ENCODE measurements at places on chromosomes 16 and 17. TPM values are rescaled to one million over a fixed set of nuclear protein-coding genes. Genes with fewer than 3 reads are reported as not detected.
A peak's percentile ranks its signal among the peaks of the same experiment; 100 is the strongest.

DNA sequence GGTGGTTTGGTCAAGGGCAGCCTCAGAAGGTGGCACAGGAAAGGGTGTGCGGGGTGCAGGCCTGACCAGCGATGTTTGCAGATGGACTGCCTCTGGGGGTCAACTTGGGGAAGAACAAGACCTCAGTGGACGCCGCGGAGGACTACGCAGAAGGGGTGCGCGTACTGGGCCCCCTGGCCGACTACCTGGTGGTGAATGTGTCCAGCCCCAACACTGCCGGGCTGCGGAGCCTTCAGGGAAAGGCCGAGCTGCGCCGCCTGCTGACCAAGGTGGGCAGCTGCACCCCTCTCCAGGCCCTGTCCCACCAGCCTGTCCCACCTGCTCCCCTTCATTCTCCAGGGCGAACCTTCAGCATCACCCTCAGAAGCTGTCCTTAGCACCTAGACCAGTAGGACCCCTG lies 12.5 kb downstream of the DHODH start:
- DNase-seq = no peak

GRCh38 chr16:56965149-56966092 lies 3.7 kb downstream of the CETP start:
- no peak for DNase-seq

DNA sequence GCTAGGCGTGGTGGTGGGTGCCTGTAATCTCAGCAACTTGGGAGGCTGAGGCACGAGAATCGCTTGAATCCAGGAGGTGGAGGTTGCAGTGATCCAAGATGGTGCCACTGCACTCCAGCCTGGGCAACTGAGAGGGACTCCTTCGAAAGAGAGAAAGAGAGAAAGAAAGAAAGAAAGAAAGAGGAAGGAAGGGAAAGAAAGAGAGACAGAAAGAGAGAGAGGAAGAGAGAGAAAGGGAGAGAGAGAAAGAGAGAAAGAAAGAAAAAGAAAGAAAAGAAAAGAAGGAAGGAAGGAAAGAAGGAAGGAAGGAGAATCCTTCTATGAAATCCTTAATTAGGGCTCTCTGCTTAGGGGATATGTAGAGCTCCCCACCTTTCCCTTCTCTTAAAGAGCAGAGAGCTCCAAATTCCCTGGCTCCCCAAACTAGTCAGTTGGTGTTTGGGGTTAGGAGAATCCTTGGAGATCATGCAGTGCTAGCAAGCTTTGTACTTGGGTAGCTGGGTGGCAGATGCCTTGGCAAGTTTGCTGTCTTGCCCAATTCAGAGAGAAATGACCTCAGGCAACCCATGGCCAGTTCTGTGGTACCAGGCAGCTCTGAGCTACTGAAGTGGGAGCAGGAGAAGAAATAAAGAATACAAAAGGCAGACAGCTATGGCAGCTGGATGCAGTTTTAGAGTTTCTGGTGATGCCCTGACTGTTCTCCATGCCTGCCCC lies 8.9 kb upstream of the HOXB13 start:
- DNase-seq = no peak

DNA sequence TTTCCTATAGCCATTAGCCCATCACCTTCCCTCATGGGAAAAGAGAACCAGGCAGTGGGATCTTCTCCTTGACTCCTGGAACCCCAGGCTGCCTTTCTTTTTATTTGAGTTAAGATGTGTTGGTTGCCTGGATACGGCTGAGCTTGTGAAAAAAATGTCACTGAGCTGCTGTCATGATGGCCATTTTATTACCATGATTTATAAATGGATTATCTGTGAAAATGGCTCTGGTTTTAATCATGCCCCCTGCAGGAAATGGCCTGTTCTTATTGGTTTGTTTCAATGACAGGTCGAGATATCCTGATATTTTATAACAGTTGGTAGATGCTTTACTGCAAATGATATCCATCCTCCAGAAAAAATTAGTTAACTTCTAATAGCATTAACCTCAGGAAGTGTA lies 640.4 kb downstream of the CDH11 start:
- no peak for DNase-seq

- DNase-seq = no peak
Observed at GRCh38 chr17:8147805-8148404, 4.3 kb downstream of the PER1 start.

DNA sequence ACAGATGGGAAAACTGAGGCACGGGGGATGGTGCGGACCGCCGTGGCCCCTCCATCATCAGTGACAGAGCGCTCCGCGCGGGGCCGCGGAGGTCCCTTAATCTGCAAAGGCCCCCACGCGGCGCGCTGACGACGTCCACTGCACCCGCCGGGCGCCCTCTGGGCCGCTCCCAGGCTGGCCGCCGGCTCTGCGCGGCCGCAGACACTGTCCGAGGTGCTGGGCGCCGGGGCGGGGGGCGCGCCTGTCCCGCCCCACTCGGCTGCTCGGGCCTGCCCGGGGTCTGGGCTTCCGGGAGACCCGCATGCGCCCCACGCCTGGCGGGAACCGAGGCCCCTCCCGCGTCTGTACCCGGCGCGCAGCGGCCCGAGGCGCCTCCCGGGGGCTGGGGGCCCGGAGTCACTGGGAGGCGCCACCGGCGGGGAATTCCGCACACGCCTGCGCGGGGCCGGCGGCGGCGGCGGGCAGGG lies 550 bp upstream of the RNF213 start:
- DNase-seq = peak; percentile 73

DNA sequence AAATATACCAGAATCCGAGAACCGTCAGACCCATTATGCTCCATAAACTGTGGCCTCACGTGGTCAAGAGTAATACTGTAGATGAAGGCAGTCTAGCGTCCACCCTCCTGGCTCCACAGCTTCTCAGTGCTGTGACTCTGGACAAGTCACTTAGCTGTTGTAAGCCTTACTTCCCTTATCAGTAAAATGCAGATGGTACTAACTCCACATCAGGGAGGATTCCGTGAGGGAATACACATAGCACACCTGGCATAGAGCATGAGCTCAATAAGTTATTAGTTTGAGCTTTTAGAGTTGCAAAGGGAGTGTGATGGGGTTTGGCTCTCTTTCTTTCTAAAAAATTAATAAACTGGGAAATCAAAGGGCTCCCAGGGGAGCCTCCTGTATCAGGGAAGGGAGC lies 49.9 kb downstream of the CDYL2 start:
- DNase-seq = no peak

- no peak for DNase-seq
Observed at GRCh38 chr17:42675965-42676423, 800 bp downstream of the PLEKHH3 start.

- DNase-seq = no peak
Observed at GRCh38 chr16:85150331-85150940, 38.2 kb upstream of the CIBAR2 start.

- no peak for DNase-seq
Observed at GRCh38 chr16:354291-354881, 1.9 kb upstream of the AXIN1 start.

DNA sequence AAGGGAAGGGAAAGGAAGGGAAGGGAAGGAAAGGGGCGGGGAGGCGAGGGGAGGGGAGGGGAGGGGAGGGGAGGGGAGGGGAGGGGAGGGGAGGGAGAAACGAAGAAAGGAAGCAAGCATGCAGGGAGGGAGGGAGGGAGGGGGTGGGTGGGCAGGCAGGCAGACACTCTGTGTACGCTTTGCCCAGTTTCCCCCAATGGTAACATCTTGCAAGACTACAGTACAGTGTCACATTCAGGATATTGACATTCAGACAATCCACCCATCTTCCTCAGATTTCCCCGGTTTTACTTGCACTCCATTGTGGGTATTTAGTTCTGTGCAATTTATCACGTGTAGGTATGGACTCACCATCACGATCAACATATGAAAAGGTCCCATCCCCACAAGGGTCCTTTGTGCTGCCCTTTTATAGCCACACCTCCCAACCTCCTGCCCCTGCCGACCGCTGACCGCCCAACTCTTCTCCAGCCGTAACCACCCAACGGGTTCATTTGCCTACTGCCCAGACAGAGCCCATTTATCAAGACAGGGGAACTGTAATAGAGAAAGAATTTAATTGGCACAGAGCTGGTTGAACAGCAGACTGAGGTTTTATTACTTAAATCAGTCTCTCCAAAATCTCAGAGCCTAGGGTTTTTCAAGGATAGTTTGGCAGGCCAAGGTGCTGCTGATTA lies 91.4 kb upstream of the FA2H start:
- peak; percentile 3 for DNase-seq

DNA sequence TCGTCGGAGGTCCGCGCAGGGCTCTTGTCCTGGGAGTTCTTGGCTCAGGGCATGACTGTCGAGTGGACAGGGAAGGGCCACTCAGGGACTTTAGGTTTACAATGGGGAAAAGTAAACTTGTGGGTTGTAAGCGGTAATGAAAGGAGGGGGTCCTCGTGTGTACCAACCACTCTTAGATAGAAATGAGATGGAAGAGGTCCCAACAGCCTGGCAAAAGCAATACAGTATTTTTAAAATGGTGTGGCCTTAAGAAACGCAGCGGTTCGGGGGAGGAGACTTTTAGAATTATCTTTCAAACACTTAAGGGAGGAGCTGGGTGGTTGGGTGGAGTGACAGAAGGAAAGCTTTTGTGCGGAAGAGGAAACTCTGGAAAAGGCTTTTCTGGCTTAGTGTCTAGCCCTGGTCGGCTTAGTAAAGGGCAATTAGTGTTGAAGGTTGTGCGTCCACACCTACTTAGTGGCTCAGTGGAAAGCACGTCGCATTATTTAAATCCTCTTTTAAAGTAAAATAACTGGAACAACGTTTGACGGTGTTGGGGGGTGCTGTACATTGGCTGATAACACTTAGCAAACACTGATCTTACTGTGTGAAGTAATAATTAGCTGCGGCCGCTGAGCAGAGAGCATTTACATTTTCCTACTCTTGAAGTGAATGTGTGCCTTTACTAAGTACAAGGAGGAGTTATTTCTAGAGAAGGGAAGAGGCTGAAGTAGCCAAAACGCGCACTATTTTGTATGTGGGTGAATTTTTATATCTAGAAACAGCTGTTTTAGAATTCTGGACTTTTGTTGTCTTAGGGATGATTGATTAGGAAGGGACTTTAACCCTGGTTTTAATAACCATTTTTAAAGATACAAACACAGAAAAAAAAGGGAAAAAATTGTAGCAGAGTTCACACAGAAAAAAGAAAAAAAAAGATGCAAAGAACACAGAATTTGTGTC lies 1.0 kb downstream of the WSB1 start:
- DNase-seq = peak; percentile 90

DNA sequence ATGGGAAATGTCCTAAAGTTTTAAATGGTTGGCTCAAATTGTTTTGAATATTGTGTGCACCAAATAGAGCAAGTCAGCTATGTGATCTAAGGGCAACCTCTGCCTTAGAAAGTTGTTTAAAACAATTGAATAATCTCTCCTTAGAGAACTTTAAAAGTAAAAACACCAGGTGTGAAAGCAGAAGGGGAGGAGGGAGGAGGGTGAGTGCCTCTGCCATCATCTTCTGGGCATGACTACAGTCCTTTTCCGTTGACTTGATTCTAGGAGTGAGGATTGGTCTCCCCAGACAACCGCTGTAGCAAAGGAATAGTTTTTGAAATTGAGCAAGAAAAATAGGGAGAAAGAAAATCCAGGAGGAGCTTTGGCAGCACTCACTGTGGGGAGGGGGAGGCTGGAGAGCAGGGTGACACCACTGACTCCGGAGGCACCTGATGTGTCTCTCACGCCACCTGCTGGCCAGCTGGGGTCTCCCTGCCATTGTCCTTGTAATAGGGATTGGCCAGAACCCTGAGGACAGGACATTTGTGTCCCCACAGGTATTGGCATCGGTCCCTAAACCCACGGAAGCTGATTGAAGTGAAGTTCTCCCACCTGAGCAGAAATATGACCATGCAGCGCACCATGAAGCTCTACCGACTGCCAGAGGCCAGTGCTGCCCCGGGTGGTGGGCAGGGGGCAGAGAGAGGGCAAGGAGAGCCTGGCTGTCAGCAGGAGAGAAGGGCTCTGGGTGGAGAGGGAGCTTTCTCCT lies 33.3 kb downstream of the PLCD3 start:
- DNase-seq = peak; percentile 79

DNA sequence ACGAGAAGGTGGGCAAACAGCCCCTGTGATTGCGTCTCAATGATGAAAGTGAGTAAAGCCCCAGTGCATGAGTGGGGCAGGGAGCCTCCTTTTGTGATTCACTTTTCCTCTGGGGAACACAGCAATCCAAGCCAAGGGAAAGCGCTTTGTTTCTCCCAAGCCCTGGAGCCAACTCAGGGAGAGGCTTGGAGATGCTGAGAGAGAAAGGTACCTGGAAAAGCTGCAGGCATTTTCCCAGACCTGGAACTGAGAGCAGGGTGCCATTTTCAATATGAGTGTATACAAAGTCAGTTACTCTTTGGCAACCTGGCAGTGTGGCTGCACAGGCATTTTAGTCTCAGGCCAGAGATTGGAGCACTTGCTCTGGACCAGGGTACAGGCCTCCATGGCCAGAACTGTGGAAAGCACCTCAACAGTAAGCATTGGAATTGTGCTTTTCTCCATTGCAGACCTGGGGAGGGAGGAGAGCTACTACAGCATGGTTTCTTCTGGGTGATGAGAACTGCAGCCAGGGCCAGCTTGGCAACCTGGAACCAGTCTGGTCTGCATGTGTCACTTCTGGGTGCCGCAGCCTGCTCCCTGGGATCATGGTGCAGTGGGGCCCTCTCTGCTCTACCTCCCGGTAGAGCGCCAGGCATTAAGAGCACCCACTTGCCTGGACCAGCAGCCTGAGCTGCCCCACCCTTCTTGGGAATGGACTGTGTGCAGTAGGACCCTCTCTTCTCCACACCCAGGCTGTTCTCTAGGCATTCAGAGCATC lies 89.0 kb upstream of the CDH5 start:
- no peak for DNase-seq

GRCh38 chr16:50673496-50674275 lies 7.4 kb downstream of the SNX20 start:
- no peak for DNase-seq

DNA sequence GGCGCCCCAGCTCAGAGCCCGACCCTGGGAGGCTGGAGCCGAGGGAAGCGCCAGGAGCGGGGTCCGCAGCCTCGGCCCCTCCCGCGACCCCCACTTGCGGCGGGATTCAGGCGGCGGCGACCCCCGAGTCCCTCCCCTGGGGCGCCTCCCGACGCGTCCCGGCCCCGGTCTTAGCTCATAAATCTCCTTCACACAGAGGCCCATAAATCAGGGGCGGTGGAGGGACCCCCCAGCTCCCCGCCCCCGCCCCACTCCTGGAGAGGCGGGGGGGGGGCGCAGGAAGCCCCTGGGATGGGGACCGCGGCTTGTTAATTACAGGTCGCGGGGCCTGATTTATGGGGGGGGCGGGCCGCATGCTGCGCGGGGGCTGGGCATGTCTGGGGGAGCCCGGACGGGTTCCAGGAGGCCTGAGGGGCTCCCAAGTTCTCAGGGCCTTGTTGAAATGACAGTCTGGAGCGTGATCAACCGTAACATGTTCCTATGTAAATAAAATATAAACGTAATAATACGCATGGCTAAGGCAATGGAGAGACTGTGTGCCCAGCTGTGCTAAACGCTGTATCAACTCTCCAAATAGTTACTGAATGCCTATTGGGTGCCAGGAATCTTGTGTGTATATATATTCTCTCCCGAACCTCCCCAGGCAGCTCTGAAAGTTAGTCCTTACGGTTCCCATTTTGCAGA lies 10.0 kb upstream of the BHLHA9 start:
- DNase-seq = no peak

CNEP1R1 gene
- polyA plus RNA-seq = 21.0 TPM

KRT12 gene
- polyA plus RNA-seq = 0.19 TPM

COX6A2 gene
- 1.4 TPM for polyA plus RNA-seq

SOST gene
- 51.8 TPM for polyA plus RNA-seq

UMOD gene
- polyA plus RNA-seq = 99.8 TPM

KRT25 gene
- polyA plus RNA-seq = not detected

Measured in renal pelvis (tissue), 12 donors.